HT1080 (cell line): ENCODE measurements at places on chromosomes 2 and 18.

DNA sequence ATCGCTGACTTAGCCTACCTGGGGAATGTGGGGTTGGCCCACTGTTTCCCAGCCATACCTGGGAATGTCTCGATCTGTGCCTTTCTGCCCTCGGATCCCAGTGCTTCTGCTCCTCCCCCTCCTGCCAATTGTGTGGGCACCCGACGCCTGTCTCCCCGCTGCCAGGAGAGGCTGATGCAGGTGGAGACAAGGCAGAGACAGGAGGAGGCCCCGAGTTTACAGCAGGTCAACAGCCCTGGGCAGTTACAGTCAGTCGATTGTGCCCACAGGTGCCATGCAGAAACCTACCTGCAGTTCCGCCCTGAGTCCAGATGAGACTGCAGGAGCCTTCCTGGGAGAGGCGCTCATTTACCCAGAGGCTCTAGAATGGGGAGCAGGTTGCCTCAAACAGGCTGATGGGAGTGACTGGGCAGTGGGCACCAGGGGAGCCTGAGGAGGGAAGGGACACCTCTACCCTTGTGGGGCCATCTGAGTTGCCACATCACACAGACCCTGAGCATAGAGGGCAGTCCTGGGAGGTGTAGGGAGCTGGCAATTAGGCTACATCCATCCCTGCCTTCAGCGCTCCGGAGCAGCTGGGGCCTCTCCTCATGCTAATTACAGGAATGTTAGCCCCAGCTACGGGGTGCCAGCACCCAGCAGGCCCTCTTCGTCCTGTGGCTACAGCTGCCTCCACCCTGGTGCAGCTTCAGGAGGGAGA, 300.1 kb downstream of the NDUFA10 start:
- DNase-seq: no peak

GRCh38 chr2:209661286-209661894, 110.2 kb upstream of the UNC80 start:
- DNase-seq: no peak

- no peak for DNase-seq
Measured at GRCh38 chr2:20496076-20496872, 49.4 kb downstream of the RHOB start.

- no peak for DNase-seq
Measured at GRCh38 chr18:50642439-50642838, 82.6 kb downstream of the MAPK4 start.
